SK-N-SH (cell line): ENCODE measurements at places on chromosomes 3 and 15. TPM values are rescaled to one million over a fixed set of nuclear protein-coding genes. Genes with fewer than 3 reads are reported as not detected.

Gene ALDH1A3
- polyA plus RNA-seq: 3.1 and 4.4 TPM in 2 replicates

Gene SOX2
- 0.10 and 0.13 TPM in 2 replicates for polyA plus RNA-seq

Gene CPN2
- polyA plus RNA-seq: not detected in 2 replicates

Gene CIP2A
- 6.9 and 7.1 TPM in 2 replicates for polyA plus RNA-seq

Gene EPHB1
- polyA plus RNA-seq: 0.84 and 1.2 TPM in 2 replicates

Gene SPATA12
- 0.24 and 0.33 TPM in 2 replicates for polyA plus RNA-seq

Gene SCN11A
- polyA plus RNA-seq: 0.02 TPM in 2 replicates

Gene NANOGP8
- not detected in 2 replicates for polyA plus RNA-seq

Gene UBR1
- polyA plus RNA-seq: 3.7 and 5.0 TPM in 2 replicates
